ENCODE measurements at places on chromosomes 6 and 20.

- no peak for DNase-seq
Measured at GRCh38 chr6:109053336-109053735, 41.3 kb downstream of the SESN1 start.

DNA sequence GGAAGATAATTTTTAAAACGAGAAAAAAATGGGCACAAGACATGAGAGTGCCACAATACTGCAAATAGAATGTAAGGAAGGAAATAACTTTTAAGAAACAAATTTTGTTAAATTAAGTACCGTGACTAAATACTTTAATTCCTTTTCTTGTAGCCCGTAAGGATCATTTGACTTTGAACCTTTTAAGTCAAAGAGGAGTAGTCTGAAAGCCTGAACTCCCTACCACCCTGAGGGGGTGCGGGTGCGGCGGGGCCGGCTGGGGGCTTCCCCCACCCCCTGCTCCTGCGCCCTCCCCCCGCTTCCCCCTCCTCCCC lies 231 bp upstream of the PHACTR2 start:
- no peak for DNase-seq

GRCh38 chr20:13913572-13913971 lies 76.8 kb downstream of the SEL1L2 start:
- DNase-seq: no peak

- DNase-seq: no peak
Measured at GRCh38 chr6:162845972-162846371, 118.2 kb downstream of the PACRG start.

DNA sequence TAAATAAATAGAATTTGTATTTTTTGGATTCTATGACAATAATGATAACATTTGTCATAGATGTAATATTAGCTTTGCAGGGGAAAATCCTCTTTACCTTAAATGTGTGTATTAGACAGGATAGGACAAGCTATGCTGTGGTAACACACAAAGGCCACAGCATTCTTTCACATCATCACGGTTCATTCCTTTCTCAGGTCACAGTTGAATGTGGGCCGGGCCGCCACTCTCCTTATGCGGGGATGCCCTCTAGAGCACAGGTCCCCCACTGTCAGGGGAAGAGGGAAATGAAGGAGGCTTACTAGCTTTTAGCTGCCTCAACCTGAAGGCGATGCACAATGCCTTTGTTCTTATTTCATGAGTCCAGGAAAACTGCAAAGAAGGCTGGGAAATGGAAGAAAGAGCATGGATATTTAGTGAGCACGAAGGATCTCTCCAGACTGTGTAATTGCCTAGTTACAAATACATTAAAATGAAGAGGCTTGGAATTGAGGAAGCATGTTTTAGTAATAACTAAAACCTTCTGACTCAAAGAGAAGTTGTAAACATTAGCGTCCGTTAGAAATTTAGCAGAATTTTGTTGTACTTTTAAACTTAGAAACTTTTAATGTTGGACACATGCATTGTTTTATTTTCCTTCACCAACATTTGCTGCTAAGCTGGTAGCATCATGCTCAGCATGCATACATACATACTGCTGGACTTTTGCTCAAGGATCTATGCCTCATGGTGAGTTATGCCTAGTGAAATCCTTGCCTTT lies 248.9 kb upstream of the FOXQ1 start:
- DNase-seq: no peak

DNA sequence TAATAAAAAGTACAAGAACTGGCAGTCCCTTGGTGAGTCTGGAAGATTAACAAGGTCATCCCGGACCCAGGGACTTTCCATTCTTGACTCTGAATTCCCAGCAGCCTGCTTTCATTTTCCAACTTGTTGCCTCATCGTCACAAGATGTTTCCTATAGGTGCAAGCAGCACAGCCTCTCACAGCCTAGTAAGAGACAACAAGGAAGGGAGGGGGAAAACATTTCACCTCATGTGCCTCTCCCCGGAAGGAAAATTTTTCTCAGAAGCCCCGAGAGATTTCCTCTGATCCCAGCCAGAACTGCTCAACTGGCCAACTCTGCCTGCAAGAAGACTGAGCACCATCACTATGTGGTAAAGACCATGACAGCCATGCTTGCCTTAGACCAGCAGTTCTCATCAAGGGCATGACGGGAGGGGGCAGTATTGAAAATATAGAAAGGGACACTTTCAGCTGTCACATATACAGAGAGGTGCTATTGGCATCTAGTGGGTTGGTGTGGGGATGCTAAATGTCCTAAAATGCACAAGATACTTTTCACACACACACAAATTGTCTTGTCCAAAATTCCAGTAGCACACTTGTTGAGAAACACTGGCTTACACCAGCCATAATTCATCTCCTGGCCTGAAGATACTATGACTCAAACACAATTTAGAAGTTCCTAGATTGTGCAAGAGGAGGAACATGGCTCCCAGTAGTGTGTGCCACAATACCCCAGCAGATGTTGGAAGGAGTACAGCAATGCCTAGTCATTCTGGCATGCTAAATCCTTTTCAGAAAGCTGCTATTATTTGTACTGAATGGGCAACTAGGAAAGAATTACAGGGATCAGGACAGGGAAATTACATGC lies 10.8 kb upstream of the WTAP start:
- no peak for DNase-seq

Data from Peyer's patch (tissue), 4 donors.